Testis (tissue), 5 donors: ENCODE measurements at places on chromosomes 11 and 22. TPM values are rescaled to one million over a fixed set of nuclear protein-coding genes. Genes with fewer than 3 reads are reported as not detected.

NRIP3 gene
- 108 TPM for polyA plus RNA-seq

KCNQ1 gene
- polyA plus RNA-seq, result 6.0 TPM

SAA4 gene
- polyA plus RNA-seq, result 0.84 TPM

CRYBB2 gene
- polyA plus RNA-seq, result 2.4 TPM

HEPN1 gene
- not detected for polyA plus RNA-seq

TCN1 gene
- 1.1 TPM for polyA plus RNA-seq

EEF1G gene
- polyA plus RNA-seq, result 1,165 TPM
